ENCODE measurements at places on chromosomes 2 and 18.

- no peak for DNase-seq
Observed at GRCh38 chr2:233821196-233821595, 33.1 kb downstream of the HJURP start.

DNA sequence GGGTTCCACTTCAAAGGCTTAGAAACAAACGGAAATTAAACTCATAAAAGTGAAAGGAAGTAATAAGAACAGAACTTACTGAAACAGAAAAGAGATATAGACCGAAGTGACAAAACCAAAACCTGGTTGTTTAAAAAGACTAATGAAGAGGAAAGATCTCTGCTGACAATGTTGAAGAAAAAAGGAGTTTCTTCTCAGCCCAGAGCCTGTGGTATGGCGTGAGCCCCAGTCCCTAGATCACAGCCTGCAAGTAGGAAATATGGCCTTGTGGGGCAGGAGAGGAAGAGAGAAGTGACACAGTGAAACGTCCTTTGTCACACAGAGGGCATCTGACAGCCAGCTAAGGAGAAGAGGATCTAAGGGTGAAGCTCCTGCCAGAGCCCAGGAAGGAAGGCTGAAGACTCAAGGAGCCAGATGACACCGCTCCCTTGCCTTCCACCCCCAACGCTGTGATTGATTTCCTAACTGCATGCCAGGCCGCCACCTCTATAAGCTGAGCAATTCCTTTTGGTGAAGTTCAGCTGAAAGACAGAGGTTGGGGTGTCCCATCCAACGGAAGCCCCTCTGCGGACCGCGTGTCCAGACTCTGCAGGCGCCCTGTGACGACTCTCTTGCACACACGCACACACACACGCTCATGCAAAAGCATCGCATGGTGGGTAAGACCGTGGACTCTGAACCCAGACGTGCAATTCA is 141.1 kb downstream of the HDAC4 start:
- DNase-seq: no peak

- no peak for DNase-seq
Observed at GRCh38 chr2:230158468-230158867, 61.3 kb downstream of the SP110 start.

GRCh38 chr2:81739966-81740365 is 1435.4 kb upstream of the LRRTM1 start:
- no peak for DNase-seq

DNA sequence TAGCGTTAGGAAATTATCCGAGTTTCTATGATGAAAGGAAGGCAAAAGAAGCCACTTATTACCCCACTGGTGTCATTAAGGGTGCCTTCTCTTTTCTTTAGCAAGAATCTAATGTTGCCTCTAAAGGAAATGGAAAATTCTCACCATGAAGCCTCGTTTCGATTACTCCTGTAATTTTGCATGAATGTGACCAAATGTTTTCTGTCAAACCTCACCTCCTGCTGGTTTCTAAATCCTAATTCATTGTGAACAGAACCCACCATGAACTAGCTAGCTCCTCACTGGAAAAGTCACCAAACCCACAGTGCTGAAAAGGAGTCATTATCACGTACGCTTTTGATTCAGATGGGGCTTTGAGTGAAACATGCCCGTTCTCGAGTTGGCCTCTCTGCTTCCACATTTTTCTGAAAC is 119.9 kb downstream of the COPS8 start:
- DNase-seq: no peak

DNA sequence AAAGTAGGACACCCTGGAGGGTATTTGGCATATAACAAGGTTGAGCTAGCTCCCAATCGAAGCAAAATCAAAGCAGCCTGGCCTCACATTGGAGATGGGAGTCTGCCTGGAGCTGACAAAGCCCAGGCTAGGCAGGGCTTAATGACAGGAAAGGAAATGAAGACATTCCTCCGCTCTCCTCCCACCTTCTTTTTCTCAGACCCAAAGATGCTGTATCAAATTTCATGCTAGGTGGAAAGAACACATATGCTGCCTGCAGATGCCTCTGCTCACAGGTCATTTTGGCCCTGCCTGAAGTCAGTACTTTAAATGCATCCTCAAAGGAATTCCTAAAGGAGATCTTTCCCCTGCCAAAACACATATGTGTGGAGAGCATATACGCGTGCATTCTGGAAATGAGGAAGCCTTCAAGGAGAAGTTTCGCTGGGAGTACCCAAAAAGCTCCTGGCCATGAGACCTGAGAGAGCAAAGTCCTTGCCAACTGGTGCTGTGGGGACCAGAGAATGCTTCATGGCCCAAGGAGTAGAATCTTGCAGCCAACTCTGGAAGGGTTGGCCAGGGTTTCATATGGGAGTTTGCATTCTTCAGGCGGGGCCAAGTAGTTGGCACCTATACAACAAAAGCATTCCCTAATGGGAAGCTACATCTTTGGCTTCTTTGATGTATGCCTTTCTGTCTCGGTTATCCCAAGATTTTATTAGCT is 88.0 kb downstream of the AQP4 start:
- no peak for DNase-seq
